CD4-positive, alpha-beta memory T cell (primary cell): ENCODE measurements at places on chromosomes 7 and 10.

DNA sequence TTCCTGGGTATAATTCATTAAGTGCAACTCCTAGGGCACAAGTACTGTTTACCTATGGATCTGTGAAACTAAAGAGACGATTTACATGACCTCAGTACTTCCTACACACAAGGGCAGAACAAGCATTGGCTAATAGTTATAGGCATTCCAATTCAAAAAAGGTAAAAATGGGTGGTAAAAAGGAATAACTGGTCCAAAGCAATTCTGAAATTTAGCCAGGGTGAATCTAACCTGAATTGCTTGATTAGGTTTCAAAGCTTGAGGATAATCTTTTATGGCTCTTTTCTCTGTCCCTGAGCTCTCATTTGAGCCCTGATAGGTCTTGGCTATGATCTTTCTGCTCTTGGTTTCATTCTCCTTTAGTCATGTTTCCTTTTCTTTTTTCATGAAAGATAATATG, 52.3 kb upstream of the CALCR start:
- DNase-seq = no peak

- DNase-seq = no peak
Measured at GRCh38 chr7:50962962-50963374, 180.3 kb upstream of the GRB10 start.

GRCh38 chr7:1889091-1889490, 219.0 kb downstream of the ELFN1 start:
- no peak for DNase-seq

DNA sequence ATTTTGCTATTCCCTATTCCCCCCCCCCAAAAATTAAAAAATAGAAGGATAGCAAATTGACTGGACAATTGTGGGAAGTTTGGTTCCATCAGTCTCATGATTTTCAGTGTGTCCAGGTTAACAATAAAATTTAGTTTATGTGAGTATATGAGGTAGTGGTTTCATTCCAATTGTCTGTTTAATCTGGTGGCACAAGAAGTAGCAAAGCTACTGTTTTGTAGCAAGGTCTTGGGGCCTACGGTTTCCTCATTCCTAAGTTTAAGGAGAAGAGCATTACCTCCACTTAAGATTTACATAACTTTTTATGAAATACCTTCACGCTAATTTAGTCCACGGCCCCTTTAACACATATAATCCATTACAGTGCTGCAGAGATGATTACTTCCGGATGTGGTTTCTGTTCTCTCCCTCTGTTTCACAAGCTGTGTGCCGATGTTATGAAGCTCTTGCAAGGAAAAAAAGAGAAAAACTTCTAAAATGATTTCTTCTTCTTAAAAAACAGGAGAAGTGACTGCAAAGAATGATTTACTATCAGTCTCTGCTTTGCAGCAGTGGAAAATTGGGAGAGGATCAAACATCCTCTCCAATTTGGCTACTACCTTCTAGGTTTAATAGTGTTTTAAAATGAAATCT, 32.7 kb upstream of the NPVF start:
- DNase-seq = peak; percentile 43

- no peak for DNase-seq
Measured at GRCh38 chr10:89395141-89395540, 2.7 kb downstream of the IFIT1 start.

GRCh38 chr7:80206763-80207162, 72.1 kb downstream of the GNAI1 start:
- no peak for DNase-seq
